ENCODE measurements at places on chromosomes 6 and 20.

DNA sequence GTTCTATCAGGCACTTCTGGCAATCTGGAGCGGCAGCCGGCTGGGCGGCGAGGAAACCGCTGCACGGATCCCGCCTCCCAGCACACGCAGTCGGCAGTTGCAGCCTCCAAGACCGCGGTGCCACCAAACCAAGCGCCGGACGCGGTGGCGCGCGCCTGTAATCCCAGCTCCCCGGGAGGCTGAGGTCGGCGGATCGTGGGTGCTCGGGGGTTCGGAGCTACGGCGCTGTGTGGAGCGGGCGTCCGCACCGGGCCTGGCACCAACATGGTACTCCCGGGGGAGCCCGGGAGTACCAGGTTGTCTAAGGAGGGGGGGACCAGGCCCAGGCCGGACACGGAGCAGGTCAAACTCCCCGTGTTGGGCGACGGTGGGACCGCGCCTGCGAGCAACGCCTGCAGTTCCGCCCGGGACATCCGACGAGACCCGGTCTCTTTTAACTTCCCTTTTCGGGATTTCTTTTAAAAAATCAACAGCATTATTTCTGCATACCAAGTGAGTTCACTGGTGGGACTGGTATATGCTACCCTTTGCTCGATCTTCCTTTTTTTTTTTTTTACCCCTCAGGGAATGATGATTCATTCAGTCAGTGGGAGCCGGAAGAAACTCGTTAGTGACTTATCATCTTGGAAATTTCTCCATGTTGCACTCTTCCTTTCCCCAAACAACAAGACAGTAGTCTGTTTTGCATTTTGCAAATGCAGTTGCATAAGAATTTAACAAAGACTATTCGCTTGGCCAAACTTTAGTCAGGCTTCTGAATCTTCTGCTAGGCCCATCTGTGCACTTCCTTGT lies 27.6 kb downstream of the ZNF311 start:
- no peak for DNase-seq

DNA sequence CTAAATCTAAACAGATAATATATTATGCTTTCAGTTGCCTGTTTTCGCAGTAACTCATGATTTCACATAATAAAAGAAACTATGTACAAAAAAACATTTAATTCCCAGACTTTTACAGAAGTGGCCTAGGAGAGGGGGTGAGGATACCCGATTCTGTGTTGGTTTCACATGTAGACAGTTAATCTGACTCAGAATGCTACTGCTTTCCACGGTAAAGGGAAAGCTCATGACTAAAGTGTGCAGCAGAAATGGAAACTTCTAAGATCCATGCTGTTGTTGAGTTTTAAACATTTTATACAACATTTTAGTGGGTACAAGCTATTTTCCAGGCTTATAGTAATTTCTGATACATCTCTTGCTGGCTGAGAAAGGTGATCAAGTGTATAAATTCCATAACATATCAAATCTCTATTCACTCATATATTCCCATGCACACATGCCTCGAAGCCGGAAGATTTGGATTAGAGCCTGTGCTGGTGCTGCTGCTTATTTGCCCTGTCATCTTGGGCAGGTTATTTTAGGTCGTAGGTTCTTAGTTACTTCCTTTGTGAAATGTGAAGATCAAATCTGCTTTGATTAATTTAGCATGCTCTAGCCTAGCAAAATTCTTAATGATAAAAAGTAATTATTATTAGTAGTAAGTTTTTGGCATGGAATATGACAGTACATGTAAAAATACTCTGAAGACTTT lies 896.7 kb upstream of the MAP3K7 start:
- no peak for DNase-seq

DNA sequence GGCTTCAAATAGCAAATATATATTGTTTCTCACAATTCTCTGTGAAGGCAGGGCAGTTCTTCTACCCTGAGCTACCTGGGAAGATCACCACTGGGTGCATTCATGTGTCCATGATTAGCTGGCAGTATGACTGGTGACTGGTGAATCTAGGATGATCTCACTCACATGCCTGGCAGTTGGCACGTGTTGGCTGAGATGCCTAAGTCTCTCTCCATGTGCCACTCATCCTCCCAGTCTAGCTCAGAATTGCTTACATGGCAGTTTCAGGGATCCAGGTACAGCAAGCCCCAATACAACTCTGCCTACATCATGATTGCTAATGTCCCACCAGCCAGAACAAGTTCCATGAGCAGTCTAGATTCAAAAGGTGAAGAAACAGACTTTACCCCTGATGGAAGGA lies 346.8 kb upstream of the CNR1 start:
- no peak for DNase-seq

DNA sequence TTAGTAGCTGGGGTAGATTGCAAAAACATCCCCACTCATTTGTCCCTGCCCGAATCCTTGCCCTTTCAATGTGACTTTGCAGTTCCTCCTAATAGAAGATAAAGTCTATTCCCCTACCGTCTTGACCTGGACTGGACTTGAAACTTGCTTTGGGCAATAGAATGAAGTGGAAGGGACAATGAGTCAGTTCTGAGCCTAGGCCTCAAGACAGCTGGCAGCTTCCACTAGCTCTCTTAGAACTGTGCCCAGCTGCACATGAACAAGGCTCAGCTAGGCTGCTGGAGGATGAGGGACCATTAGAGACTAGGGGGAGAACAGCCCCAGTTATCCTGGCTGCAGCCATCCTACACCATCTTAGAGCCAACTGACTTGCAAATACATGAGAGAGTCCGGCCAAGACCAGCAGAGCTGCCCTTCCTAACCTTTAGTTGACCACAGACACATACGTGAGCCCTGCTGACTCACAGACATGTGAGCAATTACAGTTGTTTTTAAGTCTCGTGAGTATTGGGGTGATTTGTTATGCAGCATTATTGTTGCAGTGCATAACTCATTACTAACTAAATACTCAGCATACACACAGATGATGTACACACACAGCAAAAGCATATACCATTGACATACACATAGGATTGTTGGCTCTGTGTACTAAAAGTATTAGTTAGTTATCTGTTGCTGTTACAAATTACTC lies 105.5 kb downstream of the DHX35 start:
- no peak for DNase-seq

- no peak for DNase-seq
These were observed 129.4 kb downstream of the TRIM27 start for GRCh38 chr6:28794175-28795002.
